ENCODE measurements at places on chromosomes 6 and 20.

- DNase-seq = no peak
Measured at GRCh38 chr20:51498765-51499540, 43.6 kb downstream of the NFATC2 start.

GRCh38 chr6:19472850-19473249 is 364.3 kb upstream of the ID4 start:
- no peak for DNase-seq

GRCh38 chr20:59623583-59623982 is 19.2 kb downstream of the PHACTR3 start:
- no peak for DNase-seq

DNA sequence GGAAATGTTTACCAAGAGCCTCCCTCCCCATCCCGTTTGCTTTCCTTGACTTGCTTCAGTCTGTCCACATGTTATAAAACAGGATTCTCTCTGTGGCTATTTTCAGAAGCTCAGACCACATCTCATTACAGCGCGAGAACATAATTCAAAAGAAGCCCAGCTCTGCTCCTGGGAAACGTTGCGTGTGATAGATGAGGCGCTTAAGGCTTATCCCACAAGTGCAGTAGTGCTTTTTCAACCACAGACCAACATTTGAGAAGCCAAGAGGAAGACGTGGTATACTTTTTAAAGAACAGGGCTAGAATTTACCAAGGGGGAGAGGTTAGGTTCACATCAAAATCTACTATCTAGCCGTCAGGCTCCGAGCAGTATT is 239.5 kb downstream of the SLC24A3 start:
- no peak for DNase-seq

GRCh38 chr6:137915790-137916189 is 48.7 kb downstream of the TNFAIP3 start:
- no peak for DNase-seq

DNA sequence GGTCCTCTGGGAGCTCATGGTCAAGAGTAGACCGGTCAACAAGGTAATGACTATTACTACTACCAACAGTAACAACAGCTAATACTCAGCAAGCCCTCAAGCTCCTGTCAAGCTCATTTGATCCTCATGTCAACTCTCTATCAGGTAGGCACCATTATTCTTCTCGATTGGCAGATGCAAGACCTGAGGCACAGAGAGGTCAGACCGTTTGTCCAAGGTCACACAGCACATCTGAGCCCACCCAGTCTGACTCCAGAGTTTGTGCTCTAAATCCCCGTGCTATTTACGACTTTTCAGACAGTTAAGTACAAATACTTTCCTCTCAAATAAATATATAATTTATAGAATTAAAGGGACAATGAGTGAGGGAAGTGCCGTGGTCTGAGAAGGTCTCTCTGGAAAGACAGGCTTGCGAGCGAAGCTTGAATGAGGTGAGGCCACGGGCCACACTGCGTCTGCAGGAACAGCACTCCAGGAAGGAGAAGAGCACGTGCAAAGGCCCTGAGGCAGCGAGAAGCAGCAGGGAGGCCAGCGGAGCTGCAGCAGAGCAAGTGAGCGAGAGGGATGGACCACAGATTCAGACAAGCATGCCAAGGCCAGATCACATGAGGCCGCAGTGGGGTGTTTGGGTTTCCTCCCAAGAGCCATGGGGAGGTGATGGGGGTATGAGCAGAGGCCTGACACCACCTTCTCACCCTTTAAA is 117.3 kb downstream of the PREX1 start:
- no peak for DNase-seq

DNA sequence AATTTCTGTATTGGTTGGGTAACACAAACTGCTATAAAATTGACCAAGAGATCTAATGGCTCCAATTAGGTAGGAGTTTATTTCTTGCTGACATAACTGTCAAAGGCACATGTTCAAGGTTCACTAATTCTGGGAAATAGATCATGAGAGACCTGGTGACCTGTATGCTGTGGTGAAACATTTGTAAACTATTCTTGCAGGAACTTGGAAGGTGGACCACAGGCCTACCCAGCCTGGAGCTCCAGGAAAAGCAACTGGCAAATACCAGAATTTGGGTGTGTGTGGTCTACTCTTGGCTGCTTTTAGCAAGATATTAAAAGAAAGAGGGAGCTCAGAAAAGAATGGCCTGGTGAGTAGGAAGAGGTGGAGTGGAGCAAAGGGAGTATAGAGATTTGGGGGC is 184.6 kb downstream of the QKI start:
- DNase-seq = no peak

GRCh38 chr6:165574220-165575157 is 88.6 kb downstream of the PDE10A start:
- DNase-seq = peak; percentile 82

DNA sequence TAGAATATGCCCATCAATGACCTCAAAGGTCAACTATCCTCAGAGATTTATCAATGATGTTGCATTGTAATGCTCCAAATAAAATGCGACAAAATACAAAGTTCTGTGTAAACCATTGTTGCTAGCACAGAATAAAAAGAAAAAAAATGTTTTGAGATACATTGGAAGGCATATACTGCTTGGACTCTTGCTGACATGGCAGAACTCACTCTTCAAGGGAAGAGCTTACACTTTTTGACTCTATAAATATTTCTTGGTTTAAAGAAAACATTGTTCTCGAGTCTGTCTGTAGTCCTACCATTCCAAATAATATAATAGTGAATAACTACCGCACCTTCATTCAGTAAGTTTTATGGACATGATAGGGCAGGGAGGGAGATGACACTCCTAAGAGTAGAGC is 178.7 kb upstream of the RSPO3 start:
- no peak for DNase-seq

GRCh38 chr20:35238735-35239134 is 12.2 kb downstream of the MMP24 start:
- DNase-seq = no peak

DNA sequence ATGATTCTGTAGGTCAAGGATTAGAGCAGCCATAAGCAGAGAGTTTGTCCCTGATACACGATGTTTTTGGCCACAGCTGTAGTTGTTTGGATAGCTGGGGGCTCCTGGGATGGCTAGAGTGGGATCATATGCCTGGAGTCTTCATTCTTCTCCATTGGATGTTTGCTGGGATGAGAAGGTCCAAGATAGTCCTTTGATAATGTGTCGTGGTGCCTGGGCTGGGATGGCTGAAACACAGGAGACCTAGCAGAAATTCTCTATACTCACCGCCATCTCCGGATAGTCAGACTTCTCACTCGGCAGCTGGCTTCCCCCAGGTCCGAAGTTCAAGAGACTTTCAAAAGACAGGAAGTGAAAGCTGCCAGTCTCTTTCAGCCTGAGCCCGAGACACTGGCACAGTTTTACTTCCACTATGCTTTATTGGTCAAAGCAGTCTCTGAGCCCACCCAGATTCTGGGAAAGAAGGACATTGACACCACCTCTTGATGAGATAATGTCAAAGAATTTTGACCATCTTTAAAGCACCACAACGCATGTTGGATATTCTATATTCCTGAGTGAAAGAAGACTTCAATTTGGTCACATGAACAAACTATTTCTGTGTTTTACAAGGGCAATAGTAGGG is 16.0 kb downstream of the MARCKS start:
- DNase-seq = no peak

GRCh38 chr6:109164331-109164730 is 69.0 kb downstream of the CEP57L1 start:
- no peak for DNase-seq

DNA sequence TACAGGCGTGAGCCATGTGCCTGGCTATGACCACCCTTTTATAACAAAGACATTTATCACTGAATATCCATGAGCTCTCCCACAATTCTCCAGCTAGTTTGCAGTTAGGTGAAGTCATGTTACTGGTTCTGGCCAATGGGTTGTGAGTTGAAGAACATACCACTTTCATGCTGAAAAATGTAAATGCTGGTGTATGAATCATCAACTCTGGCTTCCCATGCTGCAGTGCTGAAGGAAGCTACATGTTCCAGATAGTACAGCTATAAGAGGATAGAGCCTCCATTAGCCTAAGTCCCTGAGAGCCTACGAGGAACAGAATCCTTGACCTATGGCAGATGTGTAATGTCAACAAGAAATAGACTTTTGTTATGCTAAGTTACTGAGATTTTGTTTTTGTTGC is 180.4 kb downstream of the BTBD9 start:
- DNase-seq = no peak

GRCh38 chr6:69179681-69180080 is 544.6 kb downstream of the ADGRB3 start:
- DNase-seq = no peak

- DNase-seq = peak; percentile 59
Measured at GRCh38 chr20:46568570-46569129, 18.2 kb upstream of the OCSTAMP start.

GRCh38 chr20:35651958-35652357 is 12.7 kb downstream of the CPNE1 start:
- DNase-seq = no peak

GRCh38 chr6:155894758-155895157 is 439.1 kb upstream of the NOX3 start:
- DNase-seq = no peak

DNA sequence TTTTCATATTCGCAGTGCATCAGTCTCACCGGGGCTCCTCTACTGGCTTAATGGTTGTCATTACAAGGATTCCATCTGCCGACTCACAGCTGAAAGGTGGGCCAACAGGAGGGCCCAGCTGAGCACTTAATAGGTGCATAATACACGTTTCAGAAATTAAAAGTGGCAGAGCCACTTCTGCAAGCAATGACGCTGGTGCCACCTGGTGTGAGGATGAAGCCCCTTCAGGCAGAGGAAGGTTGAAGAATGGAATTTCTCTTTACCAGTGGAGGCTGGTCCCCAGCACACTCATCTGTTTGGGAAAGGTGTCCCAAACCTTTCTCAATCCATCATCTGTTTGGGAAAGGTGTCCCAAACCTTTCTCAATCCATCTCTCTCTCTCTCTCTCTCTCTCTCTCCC is 8.2 kb upstream of the STMND1 start:
- peak; percentile 12 for DNase-seq

DNA sequence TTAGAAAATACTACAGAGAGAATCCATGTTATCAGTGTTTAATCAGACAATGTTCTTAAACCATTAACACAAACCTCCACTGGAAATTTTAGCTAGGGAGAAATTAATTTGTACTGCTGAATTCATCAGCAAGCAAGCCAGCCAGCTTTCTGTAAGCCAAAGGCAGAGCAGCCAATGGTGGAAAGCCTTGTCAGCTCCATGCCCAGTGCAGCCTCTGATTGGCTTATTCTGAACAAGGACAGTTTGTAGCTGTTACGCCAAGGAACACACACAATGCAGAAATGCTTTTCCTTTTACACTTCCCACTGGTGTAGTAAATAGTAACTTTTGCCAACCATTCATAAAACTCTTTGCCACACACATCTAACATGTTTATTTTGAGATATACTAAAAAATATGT is 265.0 kb downstream of the TENT5A start:
- peak; percentile 13 for DNase-seq

- no peak for DNase-seq
Measured at GRCh38 chr6:25614052-25614451, 38.0 kb upstream of the SCGN start.

DNA sequence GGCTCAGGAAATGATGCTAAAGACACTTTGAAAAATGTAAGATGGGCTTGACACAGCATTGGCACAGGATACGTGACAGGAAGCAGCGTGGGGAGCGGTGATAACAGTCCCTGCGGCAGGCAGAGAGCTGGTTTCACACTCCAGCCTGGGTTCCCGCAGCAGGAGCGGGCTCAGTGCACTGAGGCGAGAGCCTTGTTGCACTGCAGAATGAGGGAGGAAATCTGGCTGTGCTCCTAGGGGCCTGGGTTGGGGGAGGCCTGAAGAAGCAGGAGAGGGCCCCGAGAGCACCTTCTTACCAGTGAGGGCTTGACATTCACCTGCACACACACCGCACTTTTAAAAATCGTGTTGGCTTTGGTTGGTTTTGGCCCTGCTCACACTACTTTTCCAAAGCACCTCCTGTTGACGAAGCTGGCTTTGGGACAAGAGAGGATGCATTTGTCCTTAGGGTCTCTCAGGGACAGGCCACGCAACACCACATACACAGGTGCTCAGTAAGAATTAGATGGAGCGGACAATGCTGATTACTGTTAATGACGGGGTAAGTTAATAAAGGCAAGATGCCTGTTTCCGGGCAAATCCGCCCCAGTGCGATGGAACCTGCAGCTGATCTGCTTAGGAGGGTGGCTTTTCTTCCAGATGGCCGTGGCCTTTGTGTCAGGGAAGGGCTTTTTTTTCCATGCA is 49.4 kb upstream of the ARMC2 start:
- no peak for DNase-seq

- no peak for DNase-seq
Measured at GRCh38 chr6:22690446-22690845, 121.1 kb downstream of the HDGFL1 start.

- no peak for DNase-seq
Measured at GRCh38 chr6:11773581-11773980, 5.0 kb downstream of the ADTRP start.

DNA sequence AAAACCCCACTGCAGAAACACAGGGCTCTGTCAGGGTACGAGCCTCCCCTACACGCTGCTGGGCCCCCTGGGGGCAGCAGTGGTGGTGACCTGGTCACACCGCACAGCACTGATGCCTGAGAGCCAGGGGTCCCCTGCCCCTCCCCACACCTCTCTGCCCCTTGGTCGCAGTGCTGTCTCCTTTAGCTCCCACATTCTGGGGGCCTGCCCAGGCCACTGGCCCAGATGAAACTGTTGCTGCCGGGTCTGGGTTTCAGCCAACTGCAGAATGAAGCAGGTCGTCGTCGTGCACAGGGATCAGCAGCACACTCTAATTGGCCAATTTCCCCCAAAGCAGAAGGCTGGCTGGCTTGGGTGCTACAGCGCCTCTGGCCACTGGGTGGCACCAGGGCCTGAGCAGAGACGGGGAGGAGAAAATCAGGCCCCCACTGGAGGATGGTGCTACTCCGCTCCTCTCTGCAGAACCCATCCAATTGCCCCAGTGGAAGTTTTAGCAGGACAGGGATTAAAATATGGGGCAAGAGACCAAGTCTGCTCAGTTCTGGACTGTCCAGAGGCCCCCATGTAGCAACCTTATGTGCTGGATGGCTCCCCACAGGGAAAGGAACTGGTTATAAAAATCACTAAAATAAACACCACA is 26.1 kb downstream of the DIDO1 start:
- DNase-seq = peak; percentile 69

DNA sequence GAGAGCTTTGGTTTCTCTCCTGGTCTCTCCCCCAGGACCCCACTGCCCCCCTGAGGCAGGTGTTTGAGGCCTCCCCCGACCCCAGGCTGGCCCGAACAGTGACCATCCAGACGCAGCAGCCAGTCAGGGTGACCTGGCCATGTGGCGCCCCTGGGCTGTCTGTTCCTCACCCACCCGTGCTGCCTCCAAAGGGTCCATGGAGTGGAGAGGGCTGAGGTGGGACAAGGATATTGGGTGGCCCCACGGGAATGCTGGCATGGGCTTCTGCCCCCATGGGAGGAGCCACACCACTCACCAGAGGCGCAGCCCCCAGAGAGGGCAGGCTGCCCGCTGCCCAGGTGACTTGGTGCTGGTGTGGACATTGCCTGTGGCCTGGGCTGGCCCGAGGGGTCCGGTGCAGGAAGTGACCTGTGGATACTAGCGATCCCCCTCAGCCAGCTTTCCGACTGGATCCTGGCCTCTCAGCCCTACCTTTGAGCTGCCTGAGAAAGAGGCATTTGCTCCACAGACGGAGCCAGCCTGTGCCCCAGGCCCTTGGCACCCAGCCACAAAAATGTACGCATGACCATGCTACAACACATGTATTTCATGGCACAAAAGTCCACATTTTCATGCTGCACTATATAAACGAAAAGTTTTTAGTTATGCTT is 50.8 kb downstream of the BCAS4 start:
- no peak for DNase-seq

- no peak for DNase-seq
Measured at GRCh38 chr6:39037082-39037508, 11.5 kb upstream of the GLP1R start.

- no peak for DNase-seq
Measured at GRCh38 chr6:51927450-51927849, 160.0 kb downstream of the PKHD1 start.

All from A172 (cell line).